NCI-H526 (cell line): ENCODE measurements at places on chromosomes 2 and 18.
A peak's percentile ranks its signal among the peaks of the same experiment; 100 is the strongest.

- DNase-seq = no peak
These were observed 147.2 kb downstream of the MGAT5 start for GRCh38 chr2:134401081-134401497.

GRCh38 chr18:26046419-26047077, 43.9 kb downstream of the SS18 start:
- DNase-seq = peak; percentile 39

DNA sequence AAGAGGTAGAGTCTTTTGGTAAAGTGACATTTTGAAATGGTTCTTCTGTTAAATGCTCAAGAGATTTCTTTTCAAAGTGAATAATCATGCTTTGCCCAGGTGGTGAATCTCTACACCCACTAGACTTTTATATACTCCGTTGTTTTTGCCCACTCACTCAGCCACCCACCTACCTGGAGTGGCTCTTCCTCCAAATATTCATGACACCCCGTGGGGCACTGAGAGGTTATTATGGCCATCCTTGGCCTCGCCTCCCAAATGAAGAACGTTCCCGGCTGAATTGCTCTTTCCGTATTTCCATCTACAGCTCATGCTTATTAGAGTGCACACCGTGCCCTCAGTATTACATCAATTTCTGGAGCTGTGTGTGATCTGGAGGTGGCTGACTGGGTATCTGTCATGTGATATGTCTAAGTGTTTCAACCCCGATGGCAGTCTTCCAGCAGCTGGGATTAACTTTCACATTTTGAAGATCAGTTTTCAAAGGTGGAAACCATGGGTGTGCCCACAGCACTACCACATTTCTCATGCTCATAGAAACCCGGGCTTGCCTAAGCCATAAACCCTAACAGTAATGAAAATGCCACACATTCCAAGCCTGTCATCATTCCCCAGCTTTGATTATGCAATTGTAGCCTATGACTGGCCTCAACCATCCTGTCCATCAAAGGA, 406.6 kb upstream of the MMADHC start:
- no peak for DNase-seq

DNA sequence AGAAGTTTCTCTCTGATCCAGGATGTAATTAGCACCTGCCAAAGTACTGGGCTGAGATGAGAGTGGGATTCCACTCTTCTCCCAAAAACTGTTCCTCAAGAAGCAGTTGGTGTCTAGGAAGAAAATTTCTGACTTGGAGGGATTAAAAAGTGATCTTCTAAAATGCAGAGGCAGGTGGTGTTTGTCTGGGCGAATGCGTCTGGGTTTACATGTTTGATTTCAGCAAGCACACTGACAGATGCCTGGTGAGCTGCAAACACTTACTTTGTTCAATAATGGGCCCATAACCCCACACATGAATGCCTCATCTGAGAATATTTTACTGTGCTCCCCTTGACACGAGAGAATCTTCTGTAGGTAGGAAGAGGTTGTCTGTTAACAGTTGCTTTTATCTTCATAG, 24.3 kb upstream of the KCNF1 start:
- DNase-seq = no peak

DNA sequence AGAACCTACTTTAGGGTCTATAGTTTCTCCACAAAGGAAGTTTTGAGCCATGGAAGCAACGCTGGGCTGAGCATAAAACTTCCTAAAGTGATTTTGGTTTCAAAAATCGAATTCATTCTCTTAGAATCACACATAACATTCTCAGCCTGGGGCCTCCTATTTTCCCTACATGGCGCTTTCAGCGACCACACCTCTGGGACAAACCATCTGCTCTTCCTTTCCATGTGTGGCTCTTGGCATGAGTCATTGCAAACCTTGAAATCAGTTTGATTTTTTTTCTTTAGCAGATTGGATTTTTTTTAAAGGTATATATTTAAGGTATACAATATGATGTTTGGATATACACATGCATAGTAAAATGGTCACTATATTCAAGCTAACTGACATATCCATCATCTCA, 72.5 kb upstream of the APCDD1 start:
- no peak for DNase-seq

DNA sequence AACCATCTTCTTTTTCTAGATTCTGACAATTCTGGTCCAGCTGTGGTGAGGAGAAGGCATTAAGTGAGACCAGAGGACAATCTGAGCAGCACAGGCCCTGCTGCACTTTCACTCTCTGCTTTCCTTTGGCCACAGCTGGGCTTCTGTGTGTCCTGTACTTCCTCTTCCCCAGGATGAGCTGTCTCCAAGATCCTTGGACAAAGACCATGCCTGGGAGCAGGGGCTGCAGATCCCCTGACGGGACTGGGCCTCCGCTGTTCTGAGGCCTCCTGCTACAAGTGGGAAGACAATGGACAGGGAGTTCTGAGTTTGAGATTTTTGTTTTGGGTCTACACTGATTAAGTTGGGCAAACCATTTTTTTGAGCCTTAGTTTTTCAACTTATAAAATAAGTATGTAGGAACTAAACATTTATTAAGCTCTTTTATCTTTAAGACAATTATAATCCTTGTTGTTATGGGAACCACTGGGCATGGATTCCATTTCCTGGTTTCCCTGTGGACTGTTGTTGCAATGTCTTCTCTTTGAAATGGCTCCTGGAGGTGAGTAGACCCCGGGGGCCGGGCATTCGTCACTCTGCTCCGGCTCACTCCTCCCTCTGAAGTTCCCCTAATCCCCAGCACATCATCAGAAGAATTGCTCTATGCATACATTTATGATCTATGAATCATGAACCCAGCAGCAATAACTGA, 266.6 kb downstream of the ACTR3 start:
- DNase-seq = no peak

- DNase-seq = no peak
These were observed 14.8 kb downstream of the TWIST2 start for GRCh38 chr2:238862701-238863100.

GRCh38 chr2:9331704-9332103, 91.6 kb downstream of the ITGB1BP1 start:
- no peak for DNase-seq

DNA sequence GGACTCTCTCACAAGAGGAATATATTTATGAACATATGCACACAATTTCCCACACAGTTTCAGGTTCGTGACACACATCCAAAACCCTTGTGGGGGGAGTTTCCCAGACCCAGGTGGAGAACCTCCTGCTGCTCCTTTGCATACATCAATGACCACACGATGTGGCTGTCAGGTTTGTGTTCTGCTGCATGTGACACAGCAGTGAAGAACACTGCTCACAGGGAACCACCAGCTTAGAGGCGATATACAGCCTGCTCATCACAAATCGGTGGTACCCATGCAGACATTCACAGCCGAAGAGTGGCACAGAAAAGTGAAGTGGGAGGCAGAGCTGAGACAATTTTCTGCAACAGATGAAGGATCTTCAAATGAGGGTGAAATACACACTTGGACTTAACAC, 175.6 kb upstream of the ZFP36L2 start:
- DNase-seq = no peak

DNA sequence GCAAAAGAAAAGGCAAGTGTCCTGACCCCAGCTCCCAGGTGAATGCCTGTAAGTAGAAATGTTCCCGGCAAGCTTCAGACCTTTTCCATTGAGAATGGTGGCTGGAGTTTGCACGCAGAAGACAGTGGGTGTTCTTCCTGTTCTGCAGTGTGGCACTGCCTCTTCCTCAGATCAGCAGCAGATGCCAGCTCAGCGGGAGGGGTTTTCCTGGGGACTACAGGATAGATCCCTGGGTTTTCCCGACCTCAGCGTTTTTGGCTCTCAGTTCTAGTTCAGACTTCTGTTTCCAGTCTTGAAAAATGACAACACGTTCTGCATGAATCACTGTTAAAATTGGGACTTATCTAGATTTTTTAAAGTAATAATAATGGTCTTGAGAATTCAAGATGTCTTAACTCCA, 39.2 kb downstream of the GRHL1 start:
- no peak for DNase-seq
